ENCODE measurements at places on chromosomes 2 and 18. TPM values are rescaled to one million over a fixed set of nuclear protein-coding genes. Genes with fewer than 3 reads are reported as not detected.

VIT gene
- total RNA-seq: 11.6 TPM

TMEM163 gene
- not detected for total RNA-seq

DSG4 gene
- total RNA-seq: not detected

NTSR2 gene
- total RNA-seq: not detected

ARPC2 gene
- 507 TPM for total RNA-seq

ZNF521 gene
- total RNA-seq: 6.1 TPM

LRRFIP1 gene
- total RNA-seq: 97.9 TPM

SSB gene
- total RNA-seq: 153 TPM

ZAP70 gene
- not detected for total RNA-seq

UGT1A5 gene
- total RNA-seq: not detected

CAPN13 gene
- not detected for total RNA-seq
